ENCODE measurements at places on chromosomes 3 and 15.

GRCh38 chr3:126277629-126278378, 79.4 kb downstream of the KLF15 start:
- DNase-seq: no peak

DNA sequence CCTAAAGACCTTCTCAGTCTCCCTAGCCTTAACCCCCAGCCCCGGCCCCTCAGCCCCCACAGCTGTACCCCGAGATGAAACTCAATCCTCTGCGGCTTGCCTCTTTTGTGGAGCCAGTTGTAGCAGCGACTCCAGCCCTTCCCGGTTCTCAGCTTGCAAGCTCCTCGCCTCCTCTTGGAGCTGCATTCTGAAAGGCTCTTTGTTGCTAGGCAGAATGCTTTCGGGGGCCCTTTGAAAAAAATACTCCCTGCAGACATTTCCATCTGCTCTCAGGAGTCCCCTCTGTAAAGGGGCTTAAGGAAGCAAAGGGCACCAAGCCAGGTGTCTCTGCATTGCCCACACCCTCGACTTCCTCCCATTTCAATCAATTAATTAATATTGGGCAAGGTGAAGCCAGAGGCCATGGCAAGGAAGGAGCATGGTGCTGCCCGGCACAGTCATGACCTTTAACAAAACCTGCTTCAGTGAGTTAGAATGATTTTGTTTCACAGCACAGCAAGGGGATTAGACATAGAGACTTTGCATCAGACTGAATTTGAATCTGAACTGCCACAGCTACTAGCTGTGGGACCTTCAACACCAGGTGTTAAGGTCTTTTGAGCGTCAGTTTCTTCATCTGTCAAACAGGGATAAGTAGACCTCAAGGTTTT, 65.5 kb downstream of the SRGAP3 start:
- DNase-seq: no peak

- DNase-seq: no peak
Observed at GRCh38 chr3:118740722-118741290, 293.8 kb downstream of the IGSF11 start.

DNA sequence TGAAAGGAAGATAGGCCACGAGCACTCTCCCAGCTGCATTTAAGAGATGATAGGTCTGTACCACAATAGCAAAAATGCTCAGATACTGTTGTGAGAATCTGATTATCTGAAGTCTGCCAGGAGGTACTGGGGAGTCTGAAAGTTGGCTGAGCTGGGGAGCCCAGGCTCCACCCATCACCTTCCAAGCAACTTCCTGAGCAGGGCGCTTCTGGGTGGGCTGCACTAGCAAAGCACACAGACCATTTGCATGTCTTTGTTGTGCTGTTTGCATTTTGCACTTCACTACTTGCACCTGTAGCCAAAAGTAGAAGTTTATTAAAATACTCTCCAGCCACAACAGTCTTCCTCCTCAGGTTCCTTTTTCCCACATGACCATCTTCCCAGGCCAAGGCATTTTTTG, 133.2 kb downstream of the ALDH1A2 start:
- DNase-seq: no peak

DNA sequence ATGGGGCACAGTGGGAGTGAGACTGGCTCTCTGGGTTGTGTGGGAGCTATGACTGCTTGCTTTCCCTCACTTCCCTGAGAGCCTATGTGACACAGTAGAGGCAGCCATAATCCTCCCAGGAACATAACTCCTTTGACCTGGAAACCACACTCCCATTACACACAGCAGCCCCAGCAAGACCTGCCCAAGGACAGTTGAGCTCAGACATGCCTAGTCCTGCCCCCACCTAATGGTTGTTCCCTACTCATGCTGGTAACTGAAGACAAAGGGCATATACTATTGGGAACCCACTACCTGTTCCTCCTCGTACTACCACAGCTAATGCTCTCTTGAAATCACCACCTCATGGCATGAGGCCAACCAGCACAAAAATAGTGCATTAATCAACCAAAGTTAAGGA, 550.4 kb upstream of the ARPP21 start:
- no peak for DNase-seq

DNA sequence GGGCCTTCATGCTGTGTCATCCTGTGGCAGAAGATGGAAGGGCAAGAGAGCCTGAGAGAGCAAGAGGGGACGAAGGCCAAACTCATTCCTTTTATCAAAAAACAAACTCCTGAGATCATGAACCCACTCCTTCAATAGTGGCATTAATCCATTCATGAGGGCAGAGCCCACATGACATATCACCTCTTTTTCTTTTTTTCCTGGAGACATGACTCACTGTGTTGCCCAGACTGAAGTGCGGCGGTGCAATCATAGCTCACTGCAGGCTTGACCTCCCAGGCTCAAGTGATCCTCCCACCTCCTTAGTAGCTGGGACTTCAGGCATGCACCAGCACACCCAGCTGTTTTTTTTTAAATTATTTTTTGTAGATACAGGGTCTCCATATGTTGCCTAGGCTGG, 92.0 kb upstream of the RNU6-1 start:
- no peak for DNase-seq

- DNase-seq: no peak
Observed at GRCh38 chr15:101200181-101200580, 51.7 kb downstream of the CHSY1 start.

DNA sequence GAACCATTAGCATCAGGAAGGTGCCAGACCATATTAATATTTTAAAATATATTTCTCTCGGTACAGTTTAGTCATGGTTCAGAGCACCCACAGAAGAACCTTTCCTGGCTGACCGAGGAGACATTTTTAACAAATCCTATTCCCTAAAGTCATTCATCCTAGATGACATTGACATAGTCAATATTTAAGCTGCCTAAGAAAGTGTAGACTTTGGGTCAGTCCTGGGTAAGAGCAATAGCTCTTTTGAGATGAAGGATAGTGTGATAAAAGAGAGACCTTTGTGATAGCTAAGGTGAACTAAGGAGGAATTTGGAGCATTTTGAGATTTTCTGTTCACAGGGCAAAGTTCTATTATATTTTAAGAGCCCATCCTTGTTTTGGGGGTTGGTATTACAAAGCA, 47.5 kb downstream of the ZNF609 start:
- no peak for DNase-seq

DNA sequence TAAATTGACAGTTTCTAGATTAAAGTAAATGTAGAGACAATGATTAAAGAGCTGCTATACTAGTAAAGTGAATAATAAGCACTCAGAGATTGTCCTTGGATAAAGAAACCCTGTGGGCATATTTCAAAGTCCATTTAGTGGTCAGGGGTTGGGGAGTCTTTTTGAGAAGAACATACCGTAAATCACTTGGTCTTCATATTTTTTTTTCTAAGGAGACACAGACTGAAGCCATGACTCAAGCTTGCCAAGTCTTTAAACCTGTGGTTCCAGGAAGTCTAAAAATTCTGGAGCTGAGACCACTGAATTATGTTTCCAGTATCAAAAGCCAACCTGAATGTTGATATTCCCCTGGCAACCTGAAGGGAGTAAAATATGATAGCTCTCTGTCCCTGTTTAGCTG, 171.0 kb downstream of the TPRG1 start:
- no peak for DNase-seq

DNA sequence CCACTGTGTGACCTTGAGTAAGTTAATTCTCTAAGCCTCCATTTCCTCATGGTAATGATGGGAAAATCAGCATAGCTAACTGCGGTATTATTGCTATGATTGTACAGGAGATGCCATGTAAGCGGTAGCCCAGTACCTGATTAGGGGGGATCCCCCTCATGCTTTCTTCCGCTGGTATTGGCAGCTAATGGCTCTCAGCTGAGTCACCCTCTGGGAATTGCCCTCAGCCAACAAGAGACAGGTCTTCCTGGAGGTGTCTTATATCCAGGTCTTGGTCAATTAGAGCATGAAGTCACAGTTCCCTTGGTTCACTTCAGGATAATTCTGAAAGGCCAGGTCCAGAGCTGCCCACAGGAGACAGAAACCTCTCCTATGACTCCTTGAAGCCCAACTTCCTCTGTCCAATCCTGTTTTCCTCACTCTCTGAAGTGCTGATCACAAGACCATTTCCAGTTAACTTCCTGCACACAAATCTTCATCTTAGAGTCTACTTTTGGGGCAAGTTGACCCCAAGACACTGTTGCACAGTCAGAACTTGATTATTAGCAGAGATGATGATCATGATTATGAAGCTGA, 724.7 kb upstream of the ZNF385D start:
- no peak for DNase-seq

DNA sequence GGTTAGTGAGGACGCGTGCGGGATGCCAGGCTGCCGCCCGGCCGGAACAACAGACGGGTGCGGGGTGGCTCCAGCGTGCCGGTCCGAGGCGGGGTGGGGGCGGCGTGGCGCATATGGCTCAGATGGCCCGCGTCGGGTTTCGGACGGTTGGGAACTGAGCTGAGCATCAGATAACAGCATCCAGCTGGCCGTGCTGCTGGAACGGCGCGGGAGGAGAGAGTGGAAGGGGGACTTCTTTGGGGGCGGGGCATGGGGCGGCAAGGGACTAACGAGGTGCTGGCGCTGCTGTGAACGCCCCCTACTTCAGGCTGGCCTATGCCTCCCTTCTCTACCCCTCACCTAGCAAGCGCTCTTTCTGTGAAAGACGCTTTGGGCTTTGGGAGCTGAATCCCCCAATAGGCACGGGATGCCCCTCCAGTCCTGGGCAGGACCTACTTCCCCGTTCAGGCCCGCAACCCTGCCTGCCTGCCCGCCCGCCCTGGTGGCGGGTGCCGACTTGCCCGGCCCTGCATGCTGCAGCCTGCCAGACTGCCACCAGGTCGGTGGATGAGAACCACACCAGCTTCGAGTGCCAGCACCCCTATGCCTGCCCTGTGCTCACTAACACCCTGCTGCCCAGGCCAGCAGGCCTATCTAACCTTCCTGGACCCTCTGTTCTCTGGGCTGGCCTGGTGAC, 542 bp downstream of the INKA1 start:
- peak; percentile 41 for DNase-seq

GRCh38 chr3:100981164-100981911, 11.9 kb downstream of the ABI3BP start:
- no peak for DNase-seq

DNA sequence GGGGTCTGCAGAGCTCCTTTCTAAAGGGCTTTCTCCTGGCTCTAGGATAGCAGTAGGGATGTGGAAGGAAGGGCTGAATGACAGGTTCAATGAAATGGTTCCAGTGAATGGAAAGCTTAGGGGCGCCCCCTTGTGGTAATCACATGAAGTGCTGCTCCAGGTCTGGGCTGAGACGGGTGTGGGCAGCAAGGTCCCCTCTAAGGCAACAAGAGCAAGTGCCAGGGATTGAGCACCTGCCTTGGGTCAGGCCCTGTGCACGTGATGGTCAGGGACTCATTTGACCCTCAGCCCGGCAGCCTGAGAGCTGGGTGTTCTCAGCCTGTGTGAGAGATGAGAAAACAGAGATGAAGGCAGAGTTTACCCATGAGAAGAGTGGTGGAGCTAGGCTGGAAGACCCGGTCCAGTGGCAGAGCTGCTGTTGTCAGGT, 12.1 kb upstream of the CX3CR1 start:
- peak; percentile 78 for DNase-seq

- no peak for DNase-seq
Observed at GRCh38 chr3:143084856-143085731, 34.5 kb upstream of the CHST2 start.

DNA sequence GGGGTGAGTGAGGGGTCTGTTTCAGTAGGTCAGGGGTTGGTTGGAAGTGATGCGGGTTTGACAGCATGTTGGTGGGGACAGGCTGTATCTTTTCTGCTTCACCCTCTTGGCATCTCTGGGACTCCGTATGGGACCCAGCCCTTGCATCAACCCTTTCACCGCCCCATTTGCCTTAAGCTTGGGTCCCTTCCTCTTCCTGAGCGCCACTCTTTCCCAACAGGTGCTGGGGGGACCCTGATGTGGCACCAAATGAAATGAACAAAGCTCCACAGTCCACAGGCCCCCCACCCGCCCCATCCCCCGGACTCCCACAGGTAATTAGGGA, 1.1 kb downstream of the EIF4G1 start:
- no peak for DNase-seq

DNA sequence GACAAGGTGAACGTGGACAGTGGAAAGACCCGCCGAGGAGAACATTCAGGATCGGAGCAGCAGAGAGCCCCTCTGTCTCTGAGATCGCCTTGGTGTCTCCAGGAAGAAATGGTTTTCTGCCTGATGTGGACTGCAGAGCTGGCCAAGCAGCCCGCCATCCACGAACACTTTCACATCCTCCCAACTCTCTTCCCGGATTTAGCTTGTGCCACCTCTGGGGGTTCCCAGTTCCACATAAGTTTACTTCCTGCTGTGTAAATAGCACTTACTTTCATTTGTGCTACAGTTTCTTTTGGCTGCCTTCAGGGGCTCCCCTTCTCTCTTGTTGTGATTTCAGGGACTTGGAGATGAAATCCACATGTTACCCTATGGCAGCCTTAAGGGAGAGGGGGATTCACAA, 48.4 kb downstream of the SEMA5B start:
- no peak for DNase-seq

DNA sequence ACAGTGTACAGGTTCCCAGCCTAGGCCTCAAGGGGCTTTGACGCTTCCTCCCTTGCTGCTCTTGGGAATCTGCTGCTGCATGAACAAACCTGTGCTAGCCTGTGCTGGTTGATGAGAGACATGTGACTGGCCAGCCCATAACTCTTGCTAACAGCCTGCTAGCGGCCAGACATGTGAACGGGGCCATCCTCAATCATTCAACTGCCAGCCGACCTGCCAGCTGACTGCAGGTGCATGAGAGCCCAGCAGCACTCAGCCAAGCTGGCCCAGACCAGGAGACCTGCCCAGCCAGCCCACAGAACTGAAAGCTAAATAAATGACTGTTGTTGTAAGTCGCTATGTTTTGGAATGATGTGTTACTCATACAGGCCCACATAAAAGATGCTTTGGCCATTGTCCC, 82.4 kb upstream of the DLG1 start:
- no peak for DNase-seq

DNA sequence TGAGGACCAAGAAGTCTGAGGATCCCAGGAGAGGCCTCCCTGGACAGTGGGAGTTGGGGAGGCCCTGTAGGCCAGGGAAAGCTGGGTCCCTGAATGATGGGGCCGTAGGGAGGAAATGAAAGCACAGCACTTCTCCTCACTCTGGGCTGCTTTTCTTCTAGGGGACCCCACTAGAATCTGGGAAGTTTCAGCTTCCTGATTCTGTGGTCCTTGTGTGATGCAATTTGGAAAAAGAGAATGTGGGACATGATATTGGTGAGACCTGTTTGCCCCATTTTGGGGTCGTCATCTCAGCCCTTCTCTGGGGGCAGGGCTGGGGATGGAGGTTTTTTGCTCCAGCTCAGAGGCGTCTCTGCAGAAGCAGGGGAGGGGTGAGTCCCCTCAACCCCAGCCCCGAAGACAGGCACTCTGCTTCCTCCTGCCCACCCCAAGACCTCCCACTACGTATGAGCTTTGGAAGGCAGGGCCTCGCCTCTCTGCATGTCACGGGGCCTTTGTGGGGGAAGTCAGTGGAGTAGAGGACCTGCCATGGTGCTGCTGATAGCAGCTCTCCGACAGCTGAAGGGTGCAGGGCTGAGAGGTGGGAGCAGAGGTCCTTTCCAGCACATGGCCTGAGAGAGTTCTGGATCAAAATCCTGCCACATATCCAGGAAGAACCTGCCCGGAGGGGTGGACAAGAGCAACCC, 1.5 kb upstream of the SNX22 start:
- DNase-seq: no peak
